Putamen (tissue), 1 donor: ENCODE measurements at places on chromosomes 1 and 21.

- DNase-seq: no peak
Observed at GRCh38 chr1:154533952-154534844, 24.3 kb downstream of the UBE2Q1 start.

- peak; percentile 55 for DNase-seq
Observed at GRCh38 chr1:110756506-110756905, 81.8 kb upstream of the KCNA3 start.

- DNase-seq: no peak
Observed at GRCh38 chr1:24406788-24407187, 6.8 kb downstream of the STPG1 start.

GRCh38 chr1:31586376-31587327 is 10.3 kb downstream of the TINAGL1 start:
- no peak for DNase-seq

- DNase-seq: no peak
Observed at GRCh38 chr1:169570172-169570574, 16.1 kb downstream of the F5 start.

DNA sequence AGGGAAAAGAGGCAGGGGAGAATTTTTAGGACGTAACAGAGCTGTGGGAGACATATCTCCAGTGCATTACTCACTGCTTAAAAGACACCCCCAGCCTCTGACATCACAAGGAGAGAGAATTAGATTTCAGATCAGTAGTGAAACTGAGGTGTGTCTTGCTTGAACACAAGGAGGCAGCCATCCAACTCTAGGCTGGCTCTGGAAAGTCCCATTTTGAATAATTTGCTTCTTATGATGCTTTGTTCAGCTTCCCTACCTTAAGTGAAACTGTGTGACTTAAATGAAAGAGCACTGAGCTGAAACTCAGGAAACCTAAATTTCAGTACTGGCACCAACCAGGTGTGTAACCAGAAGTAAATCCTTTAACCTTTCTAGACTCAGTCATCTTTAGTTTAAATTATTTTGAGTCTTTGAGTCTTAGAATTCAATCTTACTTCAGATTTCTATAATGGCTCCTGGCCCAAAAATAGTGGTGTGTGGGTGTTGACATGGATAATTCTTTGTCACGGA is 251.6 kb upstream of the SGIP1 start:
- no peak for DNase-seq

DNA sequence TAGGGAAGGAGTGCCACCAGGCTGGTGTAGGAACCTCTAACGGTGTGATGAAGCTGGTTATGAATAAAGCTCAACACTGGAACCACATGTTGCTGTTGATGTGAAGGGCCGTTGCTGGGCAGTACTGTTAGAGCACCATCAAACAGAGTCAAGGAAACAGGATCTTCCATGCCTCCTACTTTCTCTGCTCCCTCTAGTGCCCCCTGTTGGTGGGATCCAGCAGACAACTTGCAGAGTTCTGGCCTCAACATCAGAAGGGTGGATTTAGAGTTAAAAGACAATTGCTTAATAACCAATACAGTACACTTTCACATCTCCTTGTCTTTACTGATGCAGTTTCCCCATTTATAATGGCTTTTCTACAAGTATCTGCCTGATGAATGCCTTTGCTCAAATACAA is 336.4 kb downstream of the NTNG1 start:
- DNase-seq: no peak

GRCh38 chr1:90561911-90562310 is 155.2 kb downstream of the BARHL2 start:
- DNase-seq: no peak

- no peak for DNase-seq
Observed at GRCh38 chr1:13703558-13704490, 3.8 kb downstream of the PRDM2 start.

GRCh38 chr1:226754793-226755533 is 15.9 kb upstream of the ITPKB start:
- DNase-seq: no peak

- no peak for DNase-seq
Observed at GRCh38 chr1:12369258-12369657, 139.4 kb downstream of the VPS13D start.

- no peak for DNase-seq
Observed at GRCh38 chr1:37574834-37575480, 18.2 kb downstream of the DNALI1 start.

GRCh38 chr1:163410073-163410999 is 88.6 kb downstream of the NUF2 start:
- DNase-seq: peak; percentile 59

DNA sequence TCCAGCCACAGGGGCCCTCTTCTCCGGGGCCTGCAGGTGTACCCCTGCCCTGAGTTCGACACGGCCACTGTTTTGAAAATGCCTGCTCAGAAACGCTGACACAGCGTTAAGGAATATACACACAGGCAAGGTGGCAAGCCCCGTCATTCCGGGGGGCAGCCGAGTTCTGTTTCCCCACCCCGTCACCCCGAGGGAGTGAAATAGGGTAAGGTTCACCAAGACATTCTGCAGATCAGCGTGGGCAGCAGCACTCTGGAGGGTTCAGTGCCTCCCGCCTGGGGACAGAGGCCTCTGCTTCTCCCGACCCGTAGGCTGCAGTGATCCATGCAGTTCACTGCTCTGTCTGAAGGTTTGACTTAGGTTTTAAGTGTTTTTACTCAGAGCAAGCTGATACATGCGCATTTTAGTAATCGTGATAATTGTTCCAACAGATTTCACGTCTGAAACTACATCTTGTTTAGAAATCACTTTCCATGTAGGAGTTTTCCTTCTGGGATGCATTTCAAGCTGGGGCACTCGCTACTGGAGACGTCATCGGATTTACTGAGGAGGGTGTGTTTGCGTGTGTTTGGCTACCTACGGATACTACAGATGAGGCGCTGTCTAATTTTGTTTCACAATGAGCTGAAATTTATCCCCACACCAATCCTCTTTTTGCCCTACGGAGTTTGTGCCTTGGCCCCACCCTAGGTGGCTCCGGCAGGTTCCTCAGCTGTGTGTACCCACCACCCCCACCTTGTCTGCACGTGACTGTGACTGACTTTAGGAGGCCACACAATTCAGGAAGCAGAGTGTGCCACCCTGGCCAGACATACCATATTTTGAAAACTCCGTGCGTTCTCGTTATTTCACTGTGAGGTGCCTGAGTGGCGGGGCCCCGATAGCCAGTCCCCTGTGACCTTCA is 63.5 kb downstream of the AGPAT3 start:
- DNase-seq: no peak

GRCh38 chr1:83839566-83840173 is 159.3 kb downstream of the TTLL7 start:
- DNase-seq: no peak

DNA sequence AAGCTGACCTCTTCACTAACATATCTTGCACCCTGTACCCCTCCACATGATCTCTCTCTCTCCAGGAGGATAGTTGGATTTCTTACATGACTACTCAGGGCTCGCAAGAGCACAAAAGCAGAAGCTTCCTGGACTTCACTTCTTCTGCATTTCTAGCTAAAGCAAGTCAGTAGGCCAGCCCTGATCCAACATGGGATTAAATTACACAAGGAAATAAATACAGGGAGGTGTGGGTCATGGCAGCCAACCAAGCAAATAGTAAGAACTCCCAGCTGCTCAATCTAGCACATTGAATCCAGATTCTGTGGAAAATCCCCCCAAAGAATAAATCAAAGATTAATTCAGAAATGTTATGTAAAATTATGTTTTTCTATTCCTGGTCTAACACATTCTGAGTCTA is 33.3 kb downstream of the KLHDC7A start:
- no peak for DNase-seq

DNA sequence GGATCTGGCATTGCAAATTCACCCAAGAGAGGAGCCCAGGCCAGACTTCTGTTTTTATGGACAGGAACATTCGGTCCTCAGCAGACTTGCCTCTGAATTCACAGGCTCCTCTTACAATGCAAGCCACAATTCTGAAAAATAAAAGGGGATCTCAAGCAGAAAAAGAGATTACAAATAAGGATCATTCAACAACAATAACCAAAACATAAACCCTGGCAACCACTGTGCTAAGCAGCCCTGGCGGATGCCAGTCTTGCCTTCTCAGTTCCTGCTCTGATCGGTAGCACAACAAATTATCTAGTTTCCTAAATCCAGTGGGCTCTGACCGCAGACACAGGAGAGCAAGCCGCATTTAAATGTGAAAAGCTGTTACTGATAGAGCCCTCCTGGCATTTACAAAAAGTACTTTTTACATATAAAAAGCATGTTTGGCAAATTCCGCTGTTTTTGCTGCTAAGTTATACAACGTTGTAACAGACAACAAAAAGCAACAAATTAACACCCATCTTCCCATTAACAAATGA is 123.4 kb upstream of the FOXD3 start:
- peak; percentile 33 for DNase-seq

DNA sequence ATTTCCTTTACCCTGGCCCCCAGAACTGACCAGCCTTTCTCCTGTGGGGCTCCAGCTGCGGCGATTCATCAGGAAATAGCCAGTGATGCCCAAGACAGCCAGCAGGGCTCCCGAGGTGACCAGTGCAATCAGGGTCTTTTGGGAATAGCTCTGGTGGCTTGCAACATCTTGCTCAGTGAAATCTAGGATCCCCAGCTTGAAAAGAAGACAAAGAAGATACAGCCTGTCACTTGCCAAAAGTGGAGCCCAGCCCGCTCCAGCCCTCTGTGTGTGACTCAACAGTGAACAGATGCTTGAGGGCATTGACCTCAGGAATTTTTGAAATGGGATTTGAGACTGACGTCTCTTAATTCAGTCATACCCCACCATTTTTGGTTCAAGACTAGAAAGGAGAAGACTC is 22.3 kb downstream of the CD34 start:
- DNase-seq: no peak

GRCh38 chr1:67308136-67308535 is 463 bp downstream of the IL12RB2 start:
- no peak for DNase-seq

DNA sequence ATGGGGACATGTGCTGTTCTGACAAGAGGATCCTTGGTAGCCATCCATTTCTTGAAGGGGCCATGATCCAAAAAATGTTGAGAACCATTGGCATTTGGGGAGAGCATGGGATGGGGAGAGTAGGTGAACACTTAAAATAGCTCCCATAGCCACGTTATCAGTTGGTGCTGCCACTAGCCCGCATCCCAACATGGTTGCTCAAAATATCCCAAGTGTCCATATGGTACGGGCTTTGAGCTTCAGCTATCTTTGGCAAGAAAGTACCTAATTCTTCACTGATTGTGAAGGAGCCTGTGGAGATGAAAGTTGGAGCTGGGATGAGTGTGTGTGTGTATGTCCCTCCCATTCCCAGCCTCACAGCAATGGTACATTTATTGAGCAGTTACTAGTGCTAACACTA is 3.1 kb upstream of the ZNF648 start:
- DNase-seq: no peak
